Bladder microvascular endothelial cell (primary cell): ENCODE measurements at places on chromosomes 3 and 15. TPM values are rescaled to one million over a fixed set of nuclear protein-coding genes. Genes with fewer than 3 reads are reported as not detected.

Gene SELENOK
- 17.6 and 20.6 TPM in 2 replicates for total RNA-seq

Gene CPN2
- not detected in 2 replicates for total RNA-seq

Gene NAALADL2
- 0.44 and 0.65 TPM in 2 replicates for total RNA-seq

Gene VEPH1
- total RNA-seq, result 19.4 and 24.0 TPM in 2 replicates

Gene KCTD6
- total RNA-seq, result 4.4 and 8.7 TPM in 2 replicates

Gene PLCB2
- total RNA-seq, result 0.13 and 0.16 TPM in 2 replicates

Gene RNU5B-1
- not detected in 2 replicates for total RNA-seq

Gene TPRG1
- not detected in 2 replicates for total RNA-seq

Gene EFCC1
- total RNA-seq, result 1.5 and 3.3 TPM in 2 replicates

Gene IRAK2
- total RNA-seq, result 22.5 and 44.3 TPM in 2 replicates

Gene SMARCC1
- 18.6 and 48.6 TPM in 2 replicates for total RNA-seq

Gene NME9
- total RNA-seq, result not detected in 2 replicates

Gene SPINT1
- 0.32 and 1.6 TPM in 2 replicates for total RNA-seq

Gene SMCO1
- not detected in 2 replicates for total RNA-seq

Gene PAK6
- not detected in 2 replicates for total RNA-seq

Gene GRK7
- total RNA-seq, result under 0.01 TPM in 1 of 2 replicates, not detected in the other

Gene ST3GAL6
- 6.0 and 21.9 TPM in 2 replicates for total RNA-seq

Gene SHF
- 0.65 and 2.2 TPM in 2 replicates for total RNA-seq

Gene SNRK
- total RNA-seq, result 124 and 147 TPM in 2 replicates

Gene CHRNA7
- 0.81 and 1.1 TPM in 2 replicates for total RNA-seq

Gene HRG
- not detected in 2 replicates for total RNA-seq

Gene CSTA
- total RNA-seq, result not detected in 2 replicates

Gene NLGN1
- 1.3 and 4.0 TPM in 2 replicates for total RNA-seq

Gene DZIP3
- 3.2 and 6.3 TPM in 2 replicates for total RNA-seq

Gene SCAPER
- 5.7 and 9.3 TPM in 2 replicates for total RNA-seq
